ENCODE measurements at places on chromosomes 5 and 9.

DNA sequence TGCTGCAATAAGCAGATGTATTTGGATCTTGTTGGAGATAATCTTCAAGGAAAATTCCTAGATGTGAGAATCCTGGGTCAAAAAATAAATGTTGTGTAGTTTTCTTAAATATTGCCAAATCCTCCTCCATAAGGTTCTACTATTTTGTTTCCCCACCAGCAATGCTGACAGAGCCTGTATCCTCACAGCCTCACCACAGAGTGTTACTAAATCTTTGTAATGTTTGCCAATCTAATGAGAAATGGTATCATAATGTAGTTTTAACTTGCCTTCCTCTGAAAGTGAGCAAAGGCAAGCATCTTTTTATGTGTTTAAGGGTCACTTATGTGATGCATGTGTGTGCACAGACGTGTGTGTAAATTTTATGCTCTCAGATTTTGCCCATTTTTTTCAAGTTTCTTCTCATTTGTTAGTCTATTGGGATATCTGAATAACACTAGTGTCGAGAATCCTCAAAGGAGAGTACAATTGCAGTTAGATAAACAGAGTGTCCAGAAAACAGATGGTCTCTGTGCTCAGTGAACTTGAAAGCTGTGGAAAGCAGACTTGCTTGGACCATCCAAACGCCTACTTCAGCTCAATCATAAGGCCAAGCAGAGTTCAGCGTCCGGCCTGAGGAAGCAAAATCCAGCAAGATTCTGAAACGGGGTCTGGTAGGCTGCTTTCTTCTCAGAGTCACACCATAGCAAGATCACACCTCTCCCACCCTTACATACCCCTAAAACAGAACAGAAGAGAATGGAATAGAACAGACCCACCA is 35.7 kb upstream of the UGT3A1 start:
- DNase-seq, result no peak

- no peak for DNase-seq
Measured at GRCh38 chr5:88685591-88686541, 197.1 kb downstream of the MEF2C start.

DNA sequence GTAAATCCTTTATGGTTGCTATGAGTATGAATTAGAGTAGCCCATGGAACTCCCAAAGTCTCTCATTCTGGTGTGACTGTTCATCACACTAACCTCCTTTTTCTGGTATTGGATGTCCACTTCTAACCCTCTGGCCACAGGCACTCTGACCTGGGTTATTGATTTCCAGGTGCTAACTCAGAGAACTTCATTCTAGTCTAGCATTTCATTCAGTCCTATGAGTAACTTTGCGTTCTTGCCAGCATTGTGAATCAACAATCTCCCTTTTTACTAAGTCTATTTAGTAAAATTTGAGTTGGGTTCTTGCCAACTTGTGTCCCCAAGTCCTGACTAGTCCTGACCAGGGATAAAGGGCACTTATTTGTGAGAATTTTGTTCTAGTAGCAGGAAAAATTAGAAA is 103.5 kb downstream of the SNX18 start:
- DNase-seq, result peak; percentile 53

DNA sequence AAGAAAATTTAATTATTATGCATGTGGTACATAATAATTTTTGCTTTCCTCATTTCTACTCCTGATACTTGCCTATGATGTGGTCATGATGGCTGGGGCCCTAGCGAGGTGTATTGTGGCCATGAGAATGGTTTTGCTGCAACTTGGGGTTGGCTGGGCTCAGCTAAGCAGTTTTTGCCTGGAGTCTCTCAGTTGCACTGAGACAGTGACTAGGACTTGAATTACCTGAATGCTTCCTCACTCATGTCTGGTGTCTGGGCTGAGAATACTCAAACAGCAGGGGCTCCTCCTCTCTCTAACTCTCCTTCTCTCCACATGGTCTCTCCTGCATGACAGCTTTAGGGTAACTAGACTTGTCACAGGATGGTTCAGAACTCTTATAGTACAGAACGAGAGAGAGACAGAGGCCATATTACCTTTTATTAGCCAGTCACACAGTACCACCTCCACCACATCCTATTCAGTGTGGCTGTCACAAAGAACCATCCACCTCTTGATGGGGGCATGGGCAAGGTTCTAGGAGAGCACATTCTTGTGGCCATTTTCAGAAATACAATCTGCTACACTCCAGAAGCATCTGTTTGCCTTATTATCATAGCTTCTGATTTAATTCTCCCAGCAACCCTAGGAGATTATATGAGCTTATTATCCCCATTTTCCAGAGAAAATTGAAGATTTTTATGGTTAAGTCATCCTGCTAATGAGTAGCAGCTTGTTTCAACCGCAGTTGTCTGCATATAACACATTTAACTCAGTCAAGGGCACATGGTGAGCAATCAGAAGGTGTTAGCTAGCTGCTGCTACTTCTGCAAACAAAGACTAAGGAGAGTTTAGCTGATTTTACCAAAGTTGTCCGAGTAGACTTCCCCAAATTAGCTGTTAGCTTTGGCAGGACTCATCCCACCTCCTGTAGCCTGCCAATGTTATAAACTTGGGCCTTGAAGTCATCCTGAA is 245.1 kb downstream of the DOCK8 start:
- no peak for DNase-seq

DNA sequence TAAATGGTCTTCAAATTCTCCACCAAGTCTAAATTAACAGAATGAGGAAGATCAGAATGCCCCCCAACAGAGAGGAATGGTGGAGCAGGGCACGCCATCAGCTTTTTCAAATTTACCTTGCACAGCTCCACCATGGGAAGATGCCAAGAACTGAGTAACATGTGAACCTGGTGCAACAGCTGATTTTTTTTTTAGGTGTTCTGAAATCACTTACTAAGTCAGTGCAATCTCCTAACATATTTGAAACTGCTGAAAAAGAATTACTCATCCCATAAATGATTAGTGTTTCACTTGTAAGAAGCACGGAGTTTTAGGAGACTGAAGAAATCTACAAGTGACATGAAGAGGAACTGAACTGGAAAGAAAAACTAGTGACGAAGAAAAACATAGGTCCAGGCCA is 5.1 kb downstream of the TMEM245 start:
- peak; percentile 97 for DNase-seq

- no peak for DNase-seq
Measured at GRCh38 chr9:6564868-6565267, 80.7 kb downstream of the GLDC start.

DNA sequence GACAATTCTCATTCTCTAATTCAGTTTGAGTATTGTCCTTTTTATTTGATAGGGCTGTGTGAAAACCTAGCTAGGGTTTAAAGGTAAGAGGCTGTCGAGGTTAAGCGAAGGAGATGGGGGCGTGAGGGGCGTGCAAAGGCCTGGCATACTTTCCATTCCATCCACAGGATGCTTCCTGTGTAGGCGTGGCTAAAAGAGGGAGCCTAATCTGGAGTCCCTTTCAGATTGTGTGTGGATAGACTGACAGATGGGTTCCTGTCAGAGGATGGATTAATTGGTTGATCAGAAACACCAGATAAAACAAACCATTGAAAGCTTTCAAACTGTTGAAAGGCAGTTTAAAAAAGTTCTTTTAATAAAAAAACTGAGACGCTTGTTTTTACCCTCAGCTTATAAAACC is 1.1 kb upstream of the ELL2 start:
- DNase-seq, result peak; percentile 52

DNA sequence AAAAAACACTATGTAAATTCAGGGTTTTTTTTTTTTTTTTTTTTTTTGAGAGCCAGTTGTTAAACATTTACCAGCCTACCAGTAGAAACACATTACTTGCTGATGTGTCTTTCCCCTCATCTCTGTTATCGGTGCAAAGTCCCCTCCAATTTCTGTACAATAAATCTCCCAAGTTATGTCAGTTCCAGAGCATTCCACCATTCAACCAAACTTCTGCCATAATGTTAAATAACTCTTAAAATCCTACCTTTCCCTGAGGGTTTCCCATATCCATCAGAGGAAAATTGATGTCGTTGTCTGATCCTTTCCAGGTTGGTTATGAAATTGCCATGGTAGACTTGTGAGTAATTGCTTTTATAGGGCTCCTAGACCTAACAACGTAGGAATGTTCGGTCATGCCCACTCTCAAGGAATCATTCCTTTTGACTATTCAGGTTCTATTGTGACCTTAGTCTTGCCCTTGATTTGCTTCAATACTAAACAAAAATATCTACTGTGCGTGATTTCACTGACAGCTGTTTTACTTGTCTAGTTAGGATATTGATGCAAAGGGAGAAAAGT is 5.6 kb upstream of the PPP2R2B start:
- DNase-seq, result peak; percentile 26

- no peak for DNase-seq
Measured at GRCh38 chr5:109351988-109352864, 57.5 kb downstream of the PJA2 start.

DNA sequence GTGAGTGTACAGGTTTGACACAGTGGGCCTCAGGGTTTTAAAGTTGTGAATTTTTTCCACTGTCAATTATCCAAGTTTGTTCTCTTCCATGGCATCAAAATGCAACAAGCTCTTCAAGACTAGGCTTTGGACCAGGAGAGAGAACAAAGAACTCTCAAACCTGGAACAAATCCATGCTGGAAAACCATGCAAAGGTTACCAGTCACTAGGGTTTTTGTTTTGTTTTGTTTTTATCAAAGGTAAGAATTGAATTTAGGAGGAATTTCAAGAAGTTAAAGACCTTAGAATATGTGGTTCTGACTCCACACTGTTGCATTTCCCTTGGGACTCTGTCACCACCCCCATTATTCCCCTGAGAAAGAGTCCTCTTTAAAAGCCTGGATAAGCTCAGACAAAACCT is 191.1 kb upstream of the PIK3R1 start:
- no peak for DNase-seq

GRCh38 chr5:135913713-135914626 is 18.3 kb upstream of the IL9 start:
- DNase-seq, result no peak

DNA sequence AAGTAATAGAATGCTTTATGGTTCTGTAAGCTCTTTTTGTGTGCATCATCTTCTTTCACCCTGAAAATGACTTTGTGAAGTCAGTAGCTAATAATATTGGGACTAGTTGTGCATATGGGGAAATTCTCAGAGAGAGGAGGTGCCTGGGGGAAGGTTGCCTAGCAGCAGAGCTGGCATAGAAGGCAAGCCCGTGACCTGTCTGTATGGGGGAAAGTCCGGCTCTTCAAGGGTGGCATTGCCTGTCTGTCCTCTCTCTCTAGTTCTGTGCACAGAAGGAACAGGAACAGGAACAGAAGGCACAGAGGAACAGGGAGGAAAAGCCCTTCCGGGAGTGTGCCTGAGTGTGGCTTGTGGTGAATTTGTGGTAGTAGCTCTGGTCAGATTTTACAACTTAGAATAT is 33.1 kb downstream of the SH3GL2 start:
- peak; percentile 51 for DNase-seq

GRCh38 chr5:83972236-83972635 is 251.6 kb upstream of the HAPLN1 start:
- DNase-seq, result no peak

- DNase-seq, result no peak
Measured at GRCh38 chr5:167156446-167156845, 1135.0 kb upstream of the WWC1 start.

DNA sequence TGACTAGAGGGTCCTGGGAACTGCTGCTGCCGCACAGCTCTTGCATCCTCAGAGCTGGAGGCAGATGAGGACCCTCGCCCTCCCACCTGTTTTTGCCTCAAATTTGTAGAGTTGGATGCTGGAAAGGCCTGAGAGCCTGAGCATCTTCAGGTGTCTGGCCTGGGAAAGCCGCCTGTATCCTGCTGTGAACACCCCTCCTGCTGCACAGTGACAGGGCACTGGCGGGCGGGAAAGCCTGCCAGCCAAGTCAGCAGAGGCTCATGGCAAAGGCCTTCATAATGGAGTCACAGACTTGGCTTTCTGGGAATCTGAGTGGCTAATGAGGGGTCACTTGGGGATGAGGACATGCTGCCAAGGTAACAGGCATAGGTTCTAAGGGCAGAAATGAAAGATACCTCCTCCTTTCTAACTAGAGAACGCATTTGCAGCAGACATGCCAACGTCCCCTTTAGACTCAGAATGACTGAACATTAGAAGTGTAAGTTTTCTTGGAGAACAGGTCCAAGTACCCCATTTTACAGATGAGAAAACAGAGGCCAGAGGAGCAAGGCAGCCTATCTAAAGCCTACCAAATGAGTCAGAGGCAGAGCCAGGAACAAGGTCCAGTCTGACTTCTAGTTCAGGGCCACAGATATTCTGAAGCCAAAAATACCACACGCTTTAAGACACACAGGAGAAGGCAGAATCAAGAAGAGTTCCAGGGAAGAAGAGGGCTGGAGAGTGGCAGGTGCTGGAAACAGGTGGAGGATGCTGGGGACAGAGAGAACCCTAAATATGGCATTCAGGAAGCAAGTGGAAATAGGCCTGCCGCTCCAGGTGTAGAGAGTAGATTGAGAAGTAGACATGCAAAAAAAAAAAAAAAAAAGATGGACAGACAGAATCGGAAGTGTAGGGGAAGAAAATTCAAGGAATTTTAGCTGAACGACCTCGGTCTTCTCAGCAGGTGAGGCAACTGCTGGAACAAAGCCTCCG is 44.1 kb downstream of the EPB41L4B start:
- DNase-seq, result no peak

GRCh38 chr5:132012371-132013005 is 1.0 kb upstream of the ACSL6 start:
- peak; percentile 53 for DNase-seq

- DNase-seq, result no peak
Measured at GRCh38 chr5:112549127-112549526, 130.1 kb upstream of the EPB41L4A start.

DNA sequence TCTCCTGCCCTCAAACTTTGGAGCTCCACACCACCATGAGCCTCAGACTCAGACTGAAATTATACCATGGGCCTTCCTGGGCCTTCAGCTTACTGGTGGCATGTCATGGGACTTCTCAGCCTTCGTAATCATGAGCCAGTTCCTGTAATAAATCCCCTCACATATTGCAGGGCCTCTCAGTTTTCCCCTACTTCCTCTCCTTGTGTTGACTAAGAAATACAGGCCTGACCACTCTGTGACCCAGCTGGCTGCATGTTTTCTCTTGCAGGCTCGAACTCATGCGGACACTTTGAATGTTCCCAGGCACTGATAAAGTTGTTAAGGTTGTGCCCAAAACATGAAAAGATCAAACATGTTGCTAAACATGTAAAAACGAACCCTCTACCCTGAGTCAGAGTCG is 26.2 kb upstream of the SHC3 start:
- DNase-seq, result no peak

DNA sequence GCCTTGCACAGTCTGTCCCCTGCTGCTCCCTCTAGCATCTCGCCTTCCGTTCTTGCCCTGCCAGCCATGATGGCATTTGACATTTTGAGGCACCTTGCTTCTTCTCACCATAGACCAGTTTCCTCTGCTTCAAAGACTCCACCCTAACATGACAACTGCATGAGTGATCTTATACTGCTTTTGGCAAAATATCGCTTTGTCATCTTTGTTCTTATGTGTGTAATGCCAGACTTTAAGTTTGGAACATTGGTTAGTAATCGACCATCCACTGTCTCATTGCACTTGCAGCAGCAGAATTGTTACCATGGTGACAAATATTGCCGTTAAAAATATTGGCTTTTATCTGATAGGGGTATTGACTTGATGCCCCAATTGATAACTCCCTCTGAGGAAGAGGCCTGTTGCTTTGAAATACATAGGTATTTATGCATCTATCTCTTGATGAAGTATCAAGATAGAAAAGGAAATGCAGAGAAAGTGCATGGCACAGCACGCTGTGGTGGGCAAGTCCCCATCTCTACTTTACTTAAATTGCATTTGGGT is 6.8 kb downstream of the GARIN3 start:
- no peak for DNase-seq

- DNase-seq, result peak; percentile 94
Measured at GRCh38 chr9:70954126-70954525, 167.3 kb downstream of the TRPM3 start.
